Hematopoietic multipotent progenitor cell treated with erythropoietin and hydrocortisone succinate and interleukin-3 and kit ligand, for 8 days (in vitro differentiated cells): ENCODE measurements at places on chromosomes 5 and 9.

DNA sequence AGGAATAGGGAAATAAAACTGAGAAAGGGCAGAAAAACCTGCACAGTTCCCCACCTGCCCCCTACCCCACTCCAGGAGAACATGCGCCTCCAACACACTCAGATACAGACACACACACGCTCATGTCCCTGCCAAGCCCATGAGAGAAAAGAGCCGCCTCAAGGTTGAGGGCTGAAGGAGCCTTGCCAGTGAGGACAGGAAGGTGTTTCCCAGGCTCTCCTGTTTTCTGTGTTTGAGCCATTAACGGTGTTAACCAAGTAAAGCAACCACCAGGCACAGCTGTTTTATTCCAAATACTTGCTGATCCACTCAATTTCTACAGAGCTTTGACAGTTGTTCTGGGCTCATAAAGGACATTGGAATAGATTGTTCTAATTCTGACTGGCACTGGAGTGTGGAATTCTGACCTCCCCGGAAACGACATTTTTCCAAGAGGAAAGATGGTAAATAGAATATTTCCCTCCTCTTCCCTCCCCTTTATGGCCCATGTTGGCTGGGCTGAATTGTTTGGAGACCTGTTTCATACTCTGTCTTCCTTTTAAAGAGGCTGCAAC lies 238.0 kb downstream of the DMAC1 start:
- no peak for DNase-seq

DNA sequence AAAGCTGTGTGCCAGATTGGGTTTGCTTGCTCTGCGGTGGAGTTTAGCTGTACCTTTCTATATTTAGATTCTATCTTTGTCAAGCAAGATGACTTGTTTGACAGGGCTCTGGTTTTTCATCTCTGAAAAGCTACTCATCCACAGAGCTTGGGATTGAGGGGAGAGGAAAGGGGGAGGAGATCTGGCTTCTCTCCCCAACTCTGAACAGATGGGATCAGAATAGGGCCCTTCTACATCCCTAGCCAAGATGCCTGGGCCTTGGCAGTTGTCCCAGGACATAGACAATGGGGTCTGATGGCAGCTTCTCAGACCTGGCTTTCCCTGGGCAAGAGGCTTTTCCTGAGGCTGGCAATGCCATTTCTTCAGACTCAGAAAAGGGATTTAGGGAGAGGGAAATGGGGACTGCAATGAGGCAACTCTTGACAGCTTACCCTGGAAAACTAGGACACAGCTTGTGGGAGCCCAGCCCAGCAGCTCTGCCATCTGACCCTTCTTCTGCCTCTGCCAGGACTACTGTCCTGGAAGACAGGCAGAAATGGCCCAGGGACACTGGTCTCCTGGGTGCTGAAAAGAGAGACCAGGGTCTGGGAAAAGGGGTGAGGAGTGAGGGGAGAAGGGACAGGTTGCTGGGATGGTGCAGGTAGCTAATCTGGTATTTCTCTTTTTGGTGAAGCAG lies 50.2 kb upstream of the ASTN2 start:
- no peak for DNase-seq

- DNase-seq: no peak
Observed at GRCh38 chr5:180399401-180400215, 46.5 kb upstream of the GFPT2 start.

GRCh38 chr5:57659886-57660285 lies 177.3 kb upstream of the ACTBL2 start:
- DNase-seq: no peak

GRCh38 chr5:1522601-1523479 lies 920 bp downstream of the LPCAT1 start:
- DNase-seq: no peak

DNA sequence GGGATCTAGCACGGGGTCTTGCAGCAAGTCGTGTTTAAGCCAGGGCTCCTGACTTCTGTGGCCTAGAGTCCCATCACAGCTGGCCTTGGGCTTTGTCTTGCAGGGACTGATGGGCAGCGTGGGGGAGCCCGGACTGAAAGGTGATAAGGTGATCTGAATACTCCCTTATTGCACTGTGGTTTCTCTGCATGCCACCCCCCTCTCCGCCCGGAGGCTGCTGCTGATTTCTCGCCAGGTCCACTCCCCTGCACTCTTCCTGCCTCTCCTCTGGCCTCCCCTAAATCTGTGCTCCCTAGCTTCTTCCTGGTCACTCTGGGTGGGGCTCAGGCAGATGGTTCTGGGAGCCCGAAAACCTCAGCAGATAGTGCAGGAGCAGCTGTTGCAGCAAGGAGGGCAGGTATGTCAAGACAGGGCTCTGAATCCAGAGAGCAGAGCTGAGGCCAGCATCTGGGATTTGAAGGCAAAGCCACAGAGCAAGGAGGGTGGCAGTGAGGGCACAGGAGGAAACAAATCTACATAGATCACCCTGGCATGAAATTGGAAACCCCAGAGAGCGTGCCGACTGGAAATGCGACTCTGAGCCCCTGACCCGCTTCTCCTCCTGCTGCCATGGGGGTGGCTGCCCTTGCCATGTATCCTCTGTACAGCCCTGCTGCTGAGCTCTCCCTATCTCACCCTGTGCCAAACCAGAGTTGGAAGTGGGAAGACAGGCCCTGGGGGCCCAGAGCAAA lies 76.5 kb downstream of the COL27A1 start:
- DNase-seq: no peak

DNA sequence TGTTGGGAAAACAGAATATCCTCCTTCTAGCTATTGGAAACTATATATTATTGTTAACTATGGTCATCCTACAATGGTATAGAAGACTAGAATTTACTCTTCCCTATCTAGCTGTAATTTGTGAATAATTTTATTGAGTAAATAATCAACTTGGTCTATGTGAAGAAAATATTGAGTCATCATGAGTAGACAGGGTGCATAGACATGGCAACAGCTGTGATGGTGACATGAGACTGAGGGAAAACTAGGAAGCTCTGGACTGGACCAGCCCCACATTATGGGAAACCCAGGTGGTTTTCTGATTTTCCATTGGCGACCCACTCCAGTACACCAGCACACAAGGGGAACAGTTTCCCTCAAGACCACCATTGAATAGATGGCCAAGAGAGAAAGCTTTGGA lies 95.0 kb downstream of the APBA1 start:
- DNase-seq: no peak

- no peak for DNase-seq
Observed at GRCh38 chr9:106784076-106784475, 78.9 kb upstream of the ZNF462 start.

DNA sequence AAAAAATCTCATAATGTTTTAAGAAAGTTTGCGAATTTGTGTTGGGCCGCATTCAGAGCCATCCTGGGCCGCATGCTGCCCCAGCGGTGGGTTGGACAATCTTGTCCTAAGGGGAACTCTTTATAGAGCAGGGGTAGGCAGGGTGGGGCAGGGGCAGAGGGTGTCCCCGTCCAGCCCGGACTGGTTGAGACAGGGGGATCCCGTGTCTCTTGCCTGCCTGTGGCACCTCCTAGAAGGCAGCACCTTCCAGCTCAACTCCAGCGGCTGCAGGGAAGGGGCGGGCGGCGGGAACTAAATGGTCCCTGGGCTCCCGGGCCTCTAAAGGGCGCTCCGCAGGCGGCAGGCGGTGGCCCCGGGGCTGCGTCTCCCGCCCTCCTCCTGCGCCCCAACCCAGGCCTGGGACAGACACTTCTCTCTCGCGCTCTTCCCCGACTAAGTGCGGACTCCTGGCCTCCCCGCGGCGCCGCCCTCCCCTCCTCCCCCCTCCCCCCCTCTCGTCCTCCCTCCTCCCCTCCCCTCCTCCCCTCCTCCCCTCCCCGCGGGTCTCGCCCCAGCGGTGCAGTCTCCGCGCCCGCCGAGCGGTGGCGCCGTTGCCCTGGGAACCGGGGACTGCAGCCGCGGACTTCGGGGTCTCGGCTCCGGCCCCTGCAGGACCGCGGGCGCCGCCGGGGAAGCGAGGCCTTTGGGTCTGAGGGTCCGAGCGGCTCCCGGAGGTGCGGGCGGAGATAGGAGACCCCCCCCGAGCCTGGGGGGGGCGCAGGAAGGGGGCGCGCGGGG lies 132.6 kb downstream of the MRPL36 start:
- DNase-seq: peak; percentile 34
